Activated CD4-positive, alpha-beta T cell treated with anti-CD3 and anti-CD28 coated beads for 1 hour (primary cell): ENCODE measurements at places on chromosomes 7 and 10.

- DNase-seq = no peak
Measured at GRCh38 chr7:122380992-122381391, 76.4 kb upstream of the FEZF1 start.

GRCh38 chr10:4786043-4786839 lies 39.8 kb upstream of the AKR1E2 start:
- no peak for DNase-seq

- DNase-seq = no peak
Measured at GRCh38 chr7:81648716-81649115, 121.1 kb downstream of the HGF start.

GRCh38 chr10:7913126-7913872 lies 95.0 kb downstream of the TAF3 start:
- DNase-seq = no peak

DNA sequence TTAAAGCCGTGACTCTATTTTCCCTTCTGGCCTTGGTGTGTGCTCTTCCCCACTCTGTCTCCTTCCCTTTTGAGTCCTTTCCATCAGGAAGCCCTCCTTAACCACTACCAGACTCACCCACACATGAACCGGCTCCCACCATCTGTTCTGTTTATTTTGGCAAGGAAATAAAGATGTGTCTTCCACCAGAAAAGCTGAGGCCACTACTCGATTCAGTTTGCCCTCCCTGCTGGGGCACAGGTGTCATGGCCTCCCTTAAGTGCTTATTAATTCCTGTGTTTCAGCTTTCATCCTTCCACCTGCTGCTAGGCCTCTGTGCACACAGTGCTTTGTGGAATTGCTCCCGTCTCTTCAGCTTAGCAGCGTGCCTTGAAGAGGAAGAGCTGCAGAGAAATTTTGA lies 16.7 kb downstream of the POR start:
- no peak for DNase-seq

- no peak for DNase-seq
Measured at GRCh38 chr7:116161728-116162127, 48.6 kb upstream of the TES start.

GRCh38 chr10:17851611-17852010 lies 42.5 kb downstream of the MRC1 start:
- no peak for DNase-seq

DNA sequence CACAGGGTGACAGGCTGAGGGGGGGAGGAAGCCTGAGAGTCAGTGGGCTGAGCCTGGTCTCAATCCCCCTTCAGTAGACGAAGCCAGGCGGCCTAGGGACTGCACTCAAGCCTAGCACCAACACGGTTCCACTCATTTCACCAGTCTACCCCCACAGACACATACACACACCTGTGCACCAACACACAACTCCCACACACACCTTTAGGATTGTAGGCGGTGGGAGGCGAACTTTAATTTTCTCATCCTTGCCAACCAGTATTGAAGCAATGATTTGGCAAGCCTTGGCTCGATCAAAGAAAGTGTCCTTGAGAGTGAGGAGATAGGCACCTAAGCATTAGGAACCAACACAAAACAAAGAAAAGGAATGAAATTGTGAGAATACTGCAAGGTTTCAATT lies 19.7 kb downstream of the POLR3A start:
- DNase-seq = no peak

DNA sequence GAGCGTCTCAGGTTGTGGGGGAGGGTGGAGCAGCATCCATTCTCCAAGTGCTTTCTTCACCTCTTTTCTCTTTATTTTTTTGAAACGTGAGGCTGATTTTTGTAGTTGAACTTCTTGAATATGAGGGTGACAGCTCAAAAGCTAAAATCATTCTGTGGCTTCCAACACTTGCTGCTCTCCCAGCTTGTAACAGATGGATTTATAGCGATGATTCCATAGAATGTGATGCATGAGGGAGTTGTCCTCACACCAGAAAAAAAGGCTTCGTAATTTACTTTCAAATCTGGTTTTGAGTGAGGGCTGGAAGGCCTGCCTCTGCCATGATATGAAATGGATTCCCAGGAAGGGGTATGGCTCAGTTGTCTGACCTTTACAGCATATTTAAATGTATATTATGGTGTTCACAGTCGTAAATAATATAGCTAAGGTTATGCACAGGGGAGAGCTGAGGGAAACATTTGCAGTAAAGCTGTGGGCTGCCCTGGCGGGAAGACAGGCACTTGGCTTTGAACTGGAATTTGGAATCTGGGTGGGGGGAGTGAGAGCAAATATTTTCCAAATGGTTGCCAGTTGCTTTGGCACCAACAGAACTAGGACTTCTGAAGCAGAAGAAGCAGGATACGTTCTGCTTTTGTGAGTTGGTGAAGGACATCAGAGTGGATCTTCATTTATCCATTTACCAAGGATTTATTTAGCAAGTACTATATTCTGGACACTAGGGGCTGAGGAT lies 166.7 kb downstream of the SORCS3 start:
- no peak for DNase-seq

- no peak for DNase-seq
Measured at GRCh38 chr10:60425392-60426110, 35.9 kb upstream of the ANK3 start.

DNA sequence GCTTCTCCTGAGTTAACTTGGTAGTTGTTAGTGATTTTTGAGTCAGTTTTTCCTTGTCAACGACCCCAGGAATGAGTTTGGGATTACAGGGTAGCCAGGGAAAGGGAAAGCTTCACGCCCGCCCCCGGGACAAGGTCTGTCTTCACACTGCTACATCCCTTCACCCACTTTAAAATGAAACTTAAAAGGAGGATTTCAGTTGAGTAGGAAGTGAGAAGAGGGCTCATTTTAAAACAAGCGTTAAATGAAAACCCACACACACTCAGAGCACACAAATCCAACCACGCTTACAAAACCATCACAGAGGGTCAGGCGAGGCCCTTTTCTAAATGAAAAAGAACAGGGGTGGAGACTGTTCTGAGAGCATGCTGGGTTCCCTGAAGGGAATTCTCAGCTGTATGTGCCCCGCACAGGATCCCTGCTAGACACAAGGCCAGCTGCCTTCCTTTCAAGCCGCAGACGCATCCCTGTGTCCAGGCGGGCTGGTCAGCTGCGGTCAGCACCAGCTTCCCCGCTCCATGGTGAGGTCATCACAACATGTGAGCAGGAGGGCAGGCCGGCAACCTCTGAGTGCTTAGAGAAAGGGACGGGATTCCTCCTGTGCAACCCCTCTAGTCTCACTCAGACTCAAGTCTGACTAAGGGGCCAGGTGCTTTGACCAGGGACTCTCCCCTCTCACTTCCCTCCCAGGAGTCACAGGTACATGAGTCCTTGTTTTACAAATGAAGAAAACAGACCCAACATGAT lies 111.8 kb downstream of the EGFR start:
- no peak for DNase-seq

GRCh38 chr10:131047501-131047900 lies 264.0 kb downstream of the TCERG1L start:
- no peak for DNase-seq

- DNase-seq = peak; percentile 8
Measured at GRCh38 chr10:121927318-121927840, 452 bp downstream of the ATE1 start.

- no peak for DNase-seq
Measured at GRCh38 chr7:102990642-102991041, 77.8 kb downstream of the LRRC17 start.

- no peak for DNase-seq
Measured at GRCh38 chr7:3568516-3568915, 267.5 kb downstream of the SDK1 start.

DNA sequence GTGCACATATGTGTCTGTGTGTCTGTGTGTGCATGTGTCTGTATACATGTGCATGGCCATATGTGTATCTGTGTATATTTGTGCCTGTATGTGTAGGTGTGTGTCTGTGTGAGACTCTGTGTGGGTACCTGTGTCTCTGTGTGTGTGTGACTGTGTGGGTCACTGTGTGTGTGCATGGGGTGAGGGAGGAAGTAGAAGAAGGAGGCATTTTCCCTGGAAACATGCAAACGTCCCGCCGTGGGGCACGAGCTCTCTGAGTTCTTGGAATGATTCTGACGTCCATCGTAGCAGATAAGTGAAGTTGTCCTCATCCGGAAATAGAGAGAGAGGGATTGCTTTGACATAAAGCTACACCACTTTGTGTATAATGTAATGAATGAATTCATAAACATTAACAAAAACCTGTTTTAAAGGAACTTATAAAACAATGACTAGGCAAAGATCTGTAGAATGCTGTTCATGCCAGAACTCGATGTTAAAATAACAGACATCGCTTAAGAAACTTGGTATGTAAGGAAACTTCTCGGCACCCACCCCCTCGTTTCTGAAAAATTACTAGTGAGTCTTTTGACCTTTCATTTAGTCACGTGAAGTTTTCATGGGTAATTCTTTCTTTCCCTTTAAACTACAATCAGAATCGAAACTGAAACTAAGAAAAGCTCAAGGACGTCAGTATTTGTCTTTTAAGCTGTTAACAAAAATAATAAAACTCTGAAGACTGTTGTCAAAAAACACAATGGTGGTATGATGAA lies 43.6 kb upstream of the KLF6 start:
- DNase-seq = no peak

DNA sequence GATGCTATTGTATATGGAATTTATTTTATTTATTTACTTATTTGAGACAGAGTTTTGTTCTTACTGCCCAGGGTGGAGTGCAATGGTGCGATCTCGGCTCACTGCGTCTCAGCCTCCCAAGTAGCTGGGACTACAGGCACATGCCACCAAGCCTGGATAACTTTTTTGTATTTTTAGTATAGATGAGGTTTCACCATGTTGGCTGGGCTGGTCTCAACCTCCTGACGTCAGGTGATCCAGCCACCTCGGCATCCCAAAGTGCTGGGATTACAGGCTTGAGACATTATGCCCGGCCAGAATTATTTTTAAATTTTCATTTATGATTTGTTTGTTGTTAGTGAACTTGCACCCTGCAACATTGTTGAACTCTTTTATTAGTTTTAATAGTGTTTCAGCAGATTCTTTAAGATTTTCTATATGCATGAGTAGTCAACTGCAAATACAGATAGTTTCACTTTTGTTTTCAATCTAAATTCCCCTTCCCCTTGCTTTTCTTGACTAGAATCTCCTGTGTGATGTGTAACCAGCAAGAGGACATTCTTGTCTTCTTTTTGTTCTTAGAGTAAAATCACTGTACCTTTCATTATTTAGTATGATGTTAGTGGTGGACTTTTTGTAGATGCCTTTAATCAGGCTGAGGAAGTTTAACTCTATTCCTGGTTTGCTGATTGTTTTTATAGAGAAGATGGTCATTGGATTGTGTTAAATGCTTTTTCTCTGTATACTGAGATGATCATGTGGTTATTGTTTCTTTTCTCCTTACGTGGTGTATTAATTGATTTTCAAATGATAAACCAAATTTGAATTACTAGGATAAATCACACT lies 27.8 kb downstream of the ZNF33A start:
- DNase-seq = no peak

GRCh38 chr7:25424855-25425254 lies 196.6 kb upstream of the NPVF start:
- no peak for DNase-seq

DNA sequence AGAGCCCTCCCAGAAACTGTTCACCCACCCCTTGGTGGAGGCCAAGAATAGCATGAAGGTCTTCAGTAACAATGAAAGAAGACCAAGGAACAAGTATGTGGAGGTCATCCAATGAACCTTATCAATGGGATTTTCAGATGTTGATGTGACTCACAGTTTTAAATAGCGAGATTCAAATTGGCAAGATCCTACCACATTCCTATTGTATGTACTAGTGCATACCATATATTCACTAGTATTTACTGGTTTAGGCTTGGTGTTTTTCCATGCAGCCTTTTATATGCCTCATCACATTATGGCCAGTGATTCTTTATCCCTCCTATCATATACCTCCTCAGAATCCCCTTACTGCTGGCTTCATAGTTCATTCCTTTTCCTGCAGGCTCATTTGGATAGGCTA lies 54.4 kb downstream of the ITGB8 start:
- no peak for DNase-seq

- no peak for DNase-seq
Measured at GRCh38 chr10:75398200-75398691, 3.3 kb downstream of the ZNF503 start.

DNA sequence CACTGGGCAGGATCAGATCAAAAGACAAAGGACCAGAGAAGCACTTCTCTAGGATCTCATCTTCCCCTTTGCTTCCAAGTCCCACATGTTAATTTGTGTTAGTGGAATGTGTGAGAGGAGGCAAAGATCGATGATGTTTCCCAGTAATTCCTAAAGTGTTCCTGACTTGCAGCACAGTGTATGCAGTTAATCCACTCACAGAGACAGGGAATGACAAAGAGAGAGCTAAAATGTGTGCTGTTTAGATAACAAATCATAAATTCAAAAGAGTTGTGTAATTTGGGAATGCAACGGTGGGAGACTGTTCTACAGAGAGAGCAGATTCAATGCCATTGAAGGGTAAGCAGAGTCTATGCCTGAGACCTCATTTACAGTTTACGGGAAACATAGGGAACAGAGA lies 132.0 kb upstream of the SVIL start:
- no peak for DNase-seq

DNA sequence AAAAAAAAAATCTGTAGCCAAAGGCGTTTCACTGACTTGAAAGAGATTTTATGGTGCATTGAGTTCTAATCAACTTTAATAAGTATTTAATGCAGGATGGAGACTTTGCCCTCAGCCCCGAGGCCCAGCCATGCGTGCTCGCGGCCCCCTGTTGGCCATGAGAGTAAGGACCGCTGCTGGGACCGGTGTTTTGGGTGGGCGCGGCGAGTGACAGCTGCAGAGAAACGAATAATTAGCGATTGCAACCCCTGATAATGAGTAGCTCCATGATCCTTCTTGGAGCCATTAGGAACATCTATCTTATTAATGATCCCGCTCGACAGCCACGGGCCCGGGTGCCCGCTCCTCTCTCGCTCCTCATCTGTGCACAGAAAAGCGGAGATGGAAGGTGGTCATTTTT lies 347.4 kb downstream of the RPS24 start:
- no peak for DNase-seq

DNA sequence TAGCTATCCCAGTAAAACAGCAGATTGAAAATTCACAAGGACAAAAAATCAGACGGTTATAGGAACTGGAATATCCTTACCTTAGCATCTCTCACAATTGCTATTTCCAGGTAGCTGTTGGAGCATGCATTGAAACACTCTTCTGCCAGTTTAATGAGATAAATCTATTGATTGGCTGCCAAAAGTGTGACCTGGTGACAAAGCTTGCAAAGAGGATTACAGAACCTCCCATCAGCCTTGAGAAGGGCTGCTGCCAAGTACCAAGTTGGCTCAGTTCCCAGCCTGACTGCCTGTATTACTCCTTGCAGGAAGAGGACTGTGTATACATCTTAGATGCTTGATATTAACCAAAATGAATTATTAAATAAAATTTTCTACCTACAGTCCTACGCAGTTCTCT lies 5.1 kb downstream of the PRLHR start:
- no peak for DNase-seq

GRCh38 chr7:97305589-97305988 lies 188.1 kb downstream of the SDHAF3 start:
- DNase-seq = no peak

DNA sequence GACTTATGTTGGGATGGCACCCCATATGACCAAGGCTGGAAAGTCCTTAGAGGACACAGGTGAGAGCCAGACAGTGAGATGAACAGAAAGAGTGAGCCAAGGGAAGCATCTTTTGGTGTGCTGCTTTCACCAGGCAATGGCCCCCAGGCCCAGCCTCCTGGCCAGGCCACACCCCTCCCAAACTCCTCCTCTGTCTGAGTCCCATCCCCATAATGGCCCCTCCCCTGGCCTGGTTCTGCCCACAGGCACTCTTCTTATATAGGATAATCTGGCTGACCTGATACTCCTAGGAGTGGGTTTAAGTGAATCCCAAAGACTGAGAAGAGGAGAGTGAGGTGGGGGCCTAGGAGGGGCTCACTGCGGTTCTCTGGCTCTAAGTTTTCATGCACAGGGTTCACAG lies 252.5 kb downstream of the RPS24 start:
- no peak for DNase-seq
